ENCODE measurements at places on chromosomes 4 and X.

DNA sequence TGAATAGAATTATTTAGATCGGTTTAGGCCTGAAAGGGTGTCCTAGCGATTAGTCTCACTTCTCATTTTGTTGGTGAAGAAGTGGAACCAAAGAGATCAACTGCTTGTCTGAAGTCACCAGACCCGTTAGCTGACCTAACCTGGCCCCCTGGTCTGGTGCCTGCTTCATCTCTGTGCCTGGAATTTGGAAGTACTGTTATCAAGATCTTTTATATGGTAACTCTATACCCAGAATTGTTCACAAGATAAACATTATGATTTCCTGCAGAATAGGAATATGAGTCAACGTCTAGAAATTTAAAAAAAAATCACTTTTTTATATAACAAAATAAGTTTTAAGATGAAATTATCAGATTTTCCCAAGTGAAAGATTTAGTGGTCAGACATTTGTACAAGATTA, 37.2 kb downstream of the LRP2BP start:
- DNase-seq: no peak

GRCh38 chr4:94722270-94722669, 35.5 kb upstream of the BMPR1B start:
- DNase-seq: no peak

- DNase-seq: no peak
Observed at GRCh38 chr4:1550122-1551070, 133.7 kb downstream of the FAM53A start.

DNA sequence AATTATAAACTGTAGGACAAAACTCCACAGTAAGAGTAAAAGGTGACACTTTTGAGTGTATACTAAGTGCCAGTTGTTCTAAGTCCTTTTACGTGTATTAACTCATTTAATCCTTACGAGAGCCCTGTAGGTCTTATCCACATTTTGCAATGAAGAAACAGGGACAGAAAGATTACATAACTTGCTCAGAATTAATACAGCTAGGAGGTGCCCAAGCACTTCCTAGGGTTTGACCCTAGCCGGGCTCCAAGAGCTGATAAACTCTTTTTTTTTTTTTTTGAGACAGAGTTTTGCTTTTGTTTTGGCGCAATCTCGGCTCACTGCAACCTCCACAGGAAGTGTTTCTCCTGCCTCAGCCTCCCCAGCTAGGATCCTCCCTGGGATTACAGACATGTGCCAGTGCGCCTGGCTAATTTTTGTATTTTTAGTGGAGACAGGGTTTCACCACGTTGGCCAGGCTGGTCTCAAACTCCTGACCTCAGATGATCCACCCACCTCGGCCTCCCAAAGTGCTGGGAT, 110.4 kb downstream of the UBE2K start:
- no peak for DNase-seq

- peak; percentile 40 for DNase-seq
Observed at GRCh38 chr4:186725469-186726425, 2.1 kb upstream of the FAT1 start.

DNA sequence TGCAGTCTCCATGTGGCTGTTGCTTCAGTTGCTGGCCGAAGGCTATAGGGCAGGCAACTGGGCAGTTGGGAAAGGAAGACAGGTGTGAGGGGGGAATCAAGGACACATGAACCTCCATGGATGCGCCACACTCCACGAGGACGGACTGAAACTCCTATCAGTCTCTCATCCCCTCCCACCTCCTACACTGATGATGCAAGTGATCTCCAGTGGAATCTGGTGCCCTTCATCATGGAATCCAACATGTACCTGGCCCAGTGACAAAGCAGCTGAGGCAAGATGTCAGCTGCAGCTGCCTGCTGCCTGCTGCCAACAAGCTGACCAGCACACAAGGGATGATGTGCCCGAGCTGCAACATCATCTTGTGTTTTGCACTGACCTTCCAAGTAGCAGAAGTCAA, 26.0 kb upstream of the MGST2 start:
- DNase-seq: no peak

DNA sequence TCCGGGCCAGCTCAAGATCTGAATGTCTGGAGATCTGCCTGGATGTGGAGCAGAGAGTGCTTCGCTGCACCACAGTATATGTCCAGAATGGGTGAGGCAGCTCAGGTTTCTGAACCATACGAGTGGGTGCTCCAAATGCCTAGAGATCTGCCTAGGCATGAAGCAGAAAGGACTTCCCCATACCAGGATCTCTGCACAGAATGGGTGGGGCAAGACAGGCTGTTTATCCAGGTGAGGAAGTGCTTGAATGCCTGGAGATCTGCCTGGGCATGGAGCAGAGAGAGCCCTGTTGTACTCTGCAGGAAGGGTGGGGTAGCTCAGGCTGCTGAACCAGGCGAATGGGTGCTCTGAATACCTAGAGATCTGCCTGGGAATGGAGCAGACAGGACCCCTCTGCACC, 45.4 kb upstream of the MAGEC2 start:
- no peak for DNase-seq

GRCh38 chr4:2486981-2487380, 18.1 kb downstream of the RNF4 start:
- no peak for DNase-seq

Data from stimulated activated CD4-positive, alpha-beta T cell treated with anti-CD3 and anti-CD28 coated beads, Interleukin-2, amount 100 ng/mL, for 24 hours (primary cell).